ENCODE measurements at places on chromosomes 4 and X.

DNA sequence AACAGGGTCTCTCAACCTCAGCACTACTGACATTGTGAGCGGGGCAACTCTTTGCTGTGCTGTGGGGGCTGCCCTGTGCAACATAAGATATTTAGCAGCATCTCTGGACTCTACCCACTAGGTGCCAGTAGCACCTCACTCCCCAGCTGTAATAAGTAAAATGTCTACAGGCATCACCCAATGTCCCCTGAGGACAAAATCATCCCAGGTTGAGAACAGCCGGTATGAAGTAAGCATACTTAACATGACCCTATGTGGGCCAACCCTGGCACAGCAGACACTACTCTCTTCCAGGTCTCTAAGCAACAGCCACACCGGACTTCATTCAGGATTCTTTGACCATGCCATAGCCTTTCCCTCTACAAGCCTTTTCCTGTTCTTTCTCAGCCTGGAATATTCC, 10.5 kb upstream of the MGST2 start:
- no peak for DNase-seq

- DNase-seq, result peak; percentile 85
These were observed 50.4 kb upstream of the CCDC160 start for GRCh38 chrX:134186362-134187121.

- DNase-seq, result no peak
These were observed 46.4 kb upstream of the UGT2B7 start for GRCh38 chr4:69049860-69050259.

- no peak for DNase-seq
These were observed 26.9 kb downstream of the ARFIP1 start for GRCh38 chr4:152806501-152807125.

- DNase-seq, result no peak
These were observed 37.1 kb downstream of the SMARCAD1 start for GRCh38 chr4:94244829-94245185.

DNA sequence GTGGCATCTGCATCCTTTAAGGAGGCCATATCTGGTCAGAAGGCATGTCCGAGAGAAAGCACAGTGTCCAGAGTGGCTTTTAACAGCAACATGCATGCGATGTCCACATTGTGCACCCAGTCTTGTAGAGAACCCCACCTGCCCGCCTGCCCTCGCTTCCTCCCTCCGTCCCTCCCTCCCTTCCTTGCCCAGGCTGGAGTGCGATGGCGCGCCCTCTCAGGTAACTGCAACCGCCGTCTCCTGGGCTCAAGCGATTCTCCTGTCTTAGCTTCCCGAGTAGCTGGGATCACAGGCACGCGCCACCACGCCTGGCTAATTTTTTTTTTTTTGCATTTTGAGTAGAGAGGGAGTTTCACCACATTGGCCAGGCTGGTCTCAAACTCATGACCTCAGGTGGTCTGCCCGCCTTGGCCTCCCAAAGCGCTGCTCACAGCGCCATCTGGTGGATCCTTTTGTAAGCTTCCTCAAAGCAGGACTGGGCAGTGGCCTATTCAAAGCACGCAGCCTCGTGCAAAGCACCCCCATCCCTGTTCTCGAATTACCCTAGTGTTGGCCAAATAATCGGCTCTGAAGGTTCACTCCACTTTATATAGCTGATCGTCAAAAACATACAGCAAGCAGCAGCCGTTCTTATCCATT, 15.0 kb downstream of the BRCC3 start:
- peak; percentile 45 for DNase-seq

GRCh38 chrX:77446029-77446585, 1.1 kb upstream of the FGF16 start:
- DNase-seq, result peak; percentile 22

- DNase-seq, result peak; percentile 98
These were observed at the start of gene NR3C2 for GRCh38 chr4:148441986-148442831. NR3C2 (minus strand) TSS chr4:148442414.

DNA sequence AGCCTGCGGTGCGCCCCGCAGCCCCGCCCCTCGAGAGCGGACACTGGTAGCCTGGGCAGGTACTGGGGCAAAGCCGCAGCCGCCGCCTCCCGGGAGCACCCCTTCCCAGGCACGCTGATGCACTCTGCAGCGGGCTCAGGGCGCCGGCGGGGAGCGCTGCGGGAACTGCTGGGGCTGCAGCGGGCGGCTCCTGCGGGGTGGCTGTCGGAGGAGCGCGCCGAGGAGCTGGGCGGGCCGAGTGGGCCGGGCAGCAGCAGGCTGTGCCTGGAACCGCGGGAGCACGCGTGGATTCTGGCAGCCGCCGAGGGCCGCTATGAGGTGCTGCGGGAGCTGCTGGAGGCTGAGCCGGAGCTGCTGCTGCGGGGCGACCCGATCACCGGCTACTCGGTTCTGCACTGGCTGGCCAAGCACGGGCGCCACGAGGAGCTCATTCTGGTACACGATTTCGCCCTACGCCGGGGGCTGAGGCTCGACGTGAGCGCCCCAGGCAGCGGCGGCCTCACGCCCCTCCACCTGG, 401 bp downstream of the SOWAHD start:
- peak; percentile 35 for DNase-seq

DNA sequence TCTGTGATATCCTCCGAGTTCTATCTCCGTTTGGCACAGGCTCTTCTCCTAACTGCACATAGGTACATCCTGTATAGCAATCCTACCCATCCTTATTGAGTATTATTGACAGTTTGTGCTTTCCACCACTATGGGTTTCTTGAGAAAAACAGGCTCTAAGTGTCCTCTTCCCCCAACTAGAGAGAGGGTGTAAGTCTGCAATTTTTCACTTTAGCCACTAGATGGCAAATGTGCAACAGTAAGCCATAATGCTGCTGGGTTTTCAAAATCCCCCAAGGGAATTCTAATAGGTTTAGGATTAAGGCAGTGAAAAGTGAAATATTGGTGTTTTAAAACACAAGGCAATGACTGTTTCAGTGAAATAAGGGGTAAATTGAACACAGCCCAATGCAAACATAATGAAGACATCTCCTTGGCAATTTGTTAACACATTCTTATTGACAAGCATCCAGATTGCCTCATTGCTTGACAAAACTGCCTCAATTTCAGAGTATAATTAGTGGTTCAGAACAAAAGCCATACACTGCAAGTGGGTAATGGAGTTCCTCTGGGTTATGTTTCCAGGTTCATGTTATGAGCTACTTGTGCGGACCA, 239.0 kb upstream of the HTR2C start:
- no peak for DNase-seq

- DNase-seq, result no peak
These were observed 659.4 kb downstream of the CCSER1 start for GRCh38 chr4:90786602-90787001.

- DNase-seq, result no peak
These were observed 143.9 kb upstream of the DIPK2B start for GRCh38 chrX:45344594-45344993.

DNA sequence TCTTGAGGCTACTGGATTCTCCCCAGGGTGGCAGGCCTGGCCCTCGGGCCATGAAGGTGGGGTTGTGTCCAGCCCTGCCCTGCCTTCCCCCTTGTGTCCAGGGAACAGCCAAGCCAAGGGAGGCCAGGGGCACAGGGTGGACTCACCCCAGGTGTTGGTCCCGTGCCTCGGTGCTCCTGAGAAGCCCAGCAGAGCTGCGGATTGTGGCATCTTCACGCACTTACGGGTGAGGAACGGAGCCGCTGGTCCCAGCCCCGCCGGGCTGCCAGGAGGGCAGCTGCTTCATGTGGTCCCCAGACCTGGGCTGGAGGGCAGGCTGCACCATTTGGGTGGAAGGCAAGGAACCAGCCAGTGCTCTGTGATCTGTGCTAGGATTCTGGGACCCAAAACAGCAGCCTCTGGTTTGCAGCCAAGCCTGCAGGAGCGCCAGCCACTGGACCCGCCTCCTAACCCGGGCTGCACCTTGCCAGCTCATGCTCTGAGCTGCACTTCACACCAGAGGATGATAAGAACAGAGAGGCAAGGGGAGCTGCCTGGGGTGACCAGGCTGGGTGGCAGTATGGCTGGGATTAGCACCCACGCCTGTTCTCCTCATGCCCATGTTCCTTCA, 36.1 kb upstream of the HMX1 start:
- no peak for DNase-seq

GRCh38 chrX:67545893-67546495, 2.2 kb downstream of the AR start:
- no peak for DNase-seq

DNA sequence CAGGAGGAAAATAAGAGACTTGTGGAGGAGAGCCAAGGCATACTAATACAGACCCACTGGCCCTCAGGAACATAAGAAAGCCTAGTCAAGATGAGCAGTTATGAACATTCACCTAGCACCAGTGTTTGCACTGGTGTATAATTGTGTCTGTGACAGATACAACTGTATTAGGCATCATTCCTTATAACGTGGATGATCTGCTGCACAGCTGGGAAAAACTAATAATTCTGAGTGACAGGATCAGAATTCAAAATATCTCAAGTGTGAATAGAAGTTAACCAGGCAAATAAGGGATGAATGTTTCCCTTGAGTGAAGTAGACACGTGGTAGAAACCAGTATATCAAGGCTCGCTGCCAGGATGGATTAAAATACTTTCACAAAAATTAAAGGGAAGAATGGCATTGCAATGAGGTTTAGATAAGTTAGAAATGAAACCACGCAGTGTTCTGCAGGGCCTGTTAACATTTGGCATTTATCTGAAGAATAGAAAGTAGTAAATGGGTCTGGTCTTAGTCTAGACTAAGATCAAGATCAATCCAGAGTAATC, 325.9 kb downstream of the EPHA5 start:
- DNase-seq, result no peak

DNA sequence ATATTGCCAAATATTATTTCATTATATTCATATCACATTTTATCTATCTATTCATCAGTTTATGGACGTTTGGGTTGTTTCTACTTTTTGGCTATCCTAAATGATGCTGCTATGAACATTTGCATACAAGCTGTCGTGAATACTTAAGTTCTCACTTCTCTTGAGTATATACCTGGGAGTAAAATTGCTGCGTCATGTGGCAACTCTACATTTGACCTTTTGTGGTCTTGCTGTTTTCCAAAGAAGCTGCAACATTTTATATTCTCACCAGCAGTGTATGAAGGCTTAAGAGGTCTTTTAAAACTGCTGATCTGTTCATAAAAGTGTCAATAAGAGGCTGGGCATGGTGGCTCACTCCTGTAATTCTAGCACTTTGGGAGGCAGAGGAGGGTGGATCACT, 5.8 kb downstream of the PYURF start:
- DNase-seq, result no peak

DNA sequence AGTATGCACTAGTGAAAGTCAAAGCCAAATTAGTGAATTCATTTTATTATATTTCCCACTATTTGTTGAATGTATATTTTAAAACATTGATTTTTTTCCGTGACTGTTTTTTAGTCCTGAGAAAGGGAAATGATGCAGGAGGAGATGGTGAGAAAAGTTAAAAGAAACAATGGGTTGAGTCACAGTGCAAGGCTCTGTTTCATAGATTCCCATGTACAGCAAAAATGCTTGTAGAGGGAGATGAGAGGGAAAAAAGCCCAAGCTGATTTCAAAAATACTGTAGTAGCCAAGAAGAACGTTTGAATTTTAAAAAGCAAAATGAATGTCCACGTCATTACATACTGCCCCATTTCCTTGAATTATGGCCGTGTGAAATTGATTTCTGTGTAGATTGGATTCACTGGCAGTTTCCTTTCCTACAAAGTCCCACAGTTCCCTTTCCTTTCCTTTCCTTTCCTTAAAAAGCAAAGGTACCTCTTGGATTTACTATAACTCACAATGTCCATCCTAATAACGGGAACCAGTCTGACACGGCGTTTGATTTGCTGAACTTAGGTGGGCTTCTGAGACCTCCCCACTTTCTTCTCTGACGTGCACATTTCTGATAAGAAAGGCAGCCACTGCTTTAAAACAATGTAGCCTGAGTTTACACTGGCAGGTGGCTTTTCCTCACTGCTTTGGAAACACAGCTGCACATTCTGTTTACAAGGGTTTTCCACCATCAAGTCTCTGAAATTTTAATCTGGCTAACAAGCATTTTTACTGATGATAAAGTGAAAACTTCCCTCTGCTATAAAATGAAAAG, 63.7 kb downstream of the SPCS3 start:
- no peak for DNase-seq

GRCh38 chr4:157291071-157291470, 70.5 kb downstream of the GRIA2 start:
- no peak for DNase-seq

- DNase-seq, result no peak
These were observed 277.1 kb upstream of the PRKX start for GRCh38 chrX:3990569-3990968.

GRCh38 chr4:111957116-111957515, 188.1 kb upstream of the FAM241A start:
- no peak for DNase-seq

DNA sequence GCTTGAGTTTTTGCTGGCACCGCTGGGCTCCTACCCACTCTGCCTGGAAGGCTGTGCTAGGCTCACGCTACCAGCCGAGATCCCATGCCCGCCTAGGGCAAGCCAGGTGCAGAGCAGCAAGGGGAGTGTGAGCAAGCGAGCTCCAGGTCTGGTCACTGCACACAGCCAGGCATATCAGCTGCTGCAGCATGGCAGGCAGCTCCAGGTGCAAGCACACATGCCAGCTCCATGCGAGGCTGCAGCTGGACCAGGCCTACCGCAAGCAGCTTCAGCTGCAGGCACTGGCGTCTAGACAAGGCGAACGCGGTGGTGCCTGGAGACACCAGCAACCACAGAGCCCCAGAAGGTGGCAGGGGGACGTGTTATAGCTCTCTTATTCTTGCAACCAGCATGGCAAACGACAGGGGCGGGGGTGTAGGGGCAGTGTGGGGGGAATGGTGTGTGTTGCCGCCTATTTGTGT, 614.7 kb upstream of the EPHA5 start:
- no peak for DNase-seq

DNA sequence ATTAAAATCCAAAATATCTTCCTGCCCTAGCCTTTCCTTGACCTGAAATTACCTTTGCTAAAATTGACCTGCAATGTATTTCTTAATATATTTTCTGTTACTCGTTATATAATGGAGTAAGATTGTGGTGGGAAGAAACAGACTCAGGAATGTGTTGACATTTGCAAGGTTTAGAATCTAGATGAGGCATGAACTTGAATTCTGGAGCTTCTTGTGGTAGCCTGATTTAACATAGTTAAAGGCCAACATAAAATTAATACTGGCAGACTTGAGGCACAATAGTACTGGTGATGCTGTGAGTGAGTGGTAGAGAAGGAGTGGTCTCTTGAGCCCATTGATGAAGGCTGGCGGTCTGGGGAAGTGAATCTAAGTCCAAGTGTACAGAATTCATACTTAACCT, 197.9 kb upstream of the SPRY1 start:
- DNase-seq, result no peak

DNA sequence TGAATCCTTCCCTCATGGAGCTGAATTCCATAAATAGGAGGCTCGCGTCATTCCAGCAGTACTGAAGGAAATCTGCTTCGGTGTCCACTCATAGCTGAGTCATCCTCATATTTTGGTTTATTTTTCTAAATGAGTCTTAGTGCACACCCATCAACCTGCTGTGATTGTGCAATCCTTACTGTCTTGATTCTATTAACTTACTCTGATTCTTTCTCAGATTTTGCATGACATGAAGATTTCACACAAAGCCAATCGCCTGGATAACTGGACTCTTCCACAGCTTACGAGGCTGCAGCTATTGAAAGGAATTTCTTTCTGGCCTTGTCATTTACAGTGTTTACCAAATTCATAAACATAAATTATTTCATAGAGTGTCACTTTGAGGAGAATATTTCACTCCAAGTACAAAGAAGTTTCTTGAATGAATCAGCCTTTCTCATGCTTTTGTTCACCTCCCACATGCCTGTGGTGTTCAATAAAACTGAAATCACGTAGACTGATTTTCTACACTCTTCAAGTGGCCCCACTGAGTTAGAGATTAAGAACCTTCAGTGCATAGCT, 207.6 kb upstream of the SLITRK2 start:
- no peak for DNase-seq
